ENCODE measurements at places on chromosomes 7 and 10. TPM values are rescaled to one million over a fixed set of nuclear protein-coding genes. Genes with fewer than 3 reads are reported as not detected.

Gene OGDHL
- 0.41 TPM for total RNA-seq

Gene MGAM2
- not detected for total RNA-seq

Gene FFAR4
- total RNA-seq, result 0.13 TPM

Gene EFCAB10
- 2.4 TPM for total RNA-seq

Gene OGDH
- total RNA-seq, result 32.7 TPM

Gene NODAL
- total RNA-seq, result not detected

Gene TAS2R5
- 0.50 TPM for total RNA-seq

Gene FMC1
- 18.0 TPM for total RNA-seq

Gene OR6B1
- not detected for total RNA-seq

Gene C10orf53
- not detected for total RNA-seq

Gene HSPA12A
- 7.0 TPM for total RNA-seq

Gene MBL2
- total RNA-seq, result not detected

Gene FAM13C
- total RNA-seq, result 0.16 TPM

Gene ZNF438
- total RNA-seq, result 1.9 TPM

Gene STAM
- total RNA-seq, result 28.1 TPM

Gene GJC3
- total RNA-seq, result 0.15 TPM

Gene AKR1C3
- total RNA-seq, result 1,052 TPM

Gene CXCL12
- total RNA-seq, result 0.14 TPM

Gene CYP26C1
- not detected for total RNA-seq

Gene NRP1
- total RNA-seq, result 87.4 TPM

Gene GNAT3
- not detected for total RNA-seq

Gene PRKCQ
- total RNA-seq, result 4.5 TPM

Gene VAX1
- 1.5 TPM for total RNA-seq
